ENCODE measurements at places on chromosomes 13 and 19.

DNA sequence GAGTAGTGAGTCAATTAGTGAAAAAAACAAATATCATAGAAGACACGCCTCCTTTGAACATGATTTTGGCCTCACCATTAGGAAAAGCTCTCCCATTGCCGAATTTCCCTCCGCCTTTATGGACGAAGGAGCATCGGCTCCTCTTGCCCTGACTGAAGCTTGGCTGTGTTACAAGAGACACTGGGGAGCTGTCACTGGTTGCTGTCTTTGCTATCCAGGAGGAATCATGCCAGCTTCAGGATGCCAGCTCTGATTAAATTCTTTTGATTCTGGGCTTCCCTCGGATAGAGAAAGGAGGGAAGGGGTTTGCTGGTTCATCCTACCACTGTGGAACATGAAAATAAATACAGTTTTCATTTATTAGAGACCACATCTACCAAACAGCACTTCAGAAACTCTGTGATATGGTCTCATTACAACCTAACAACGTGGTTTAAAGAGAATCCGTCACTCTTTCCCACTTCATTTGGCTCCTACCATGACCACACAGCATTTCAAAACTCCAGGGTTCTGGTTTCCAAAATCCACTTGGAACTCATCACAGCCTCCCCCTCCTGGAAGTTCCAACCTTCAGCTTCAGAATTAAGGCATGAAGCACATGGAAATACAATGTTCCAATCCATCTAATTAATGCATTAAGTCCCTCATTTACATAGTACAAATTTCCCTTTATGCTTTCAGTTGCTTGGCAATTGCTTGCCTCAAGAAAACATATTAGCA is 446.0 kb downstream of the EFNB2 start:
- no peak for DNase-seq

DNA sequence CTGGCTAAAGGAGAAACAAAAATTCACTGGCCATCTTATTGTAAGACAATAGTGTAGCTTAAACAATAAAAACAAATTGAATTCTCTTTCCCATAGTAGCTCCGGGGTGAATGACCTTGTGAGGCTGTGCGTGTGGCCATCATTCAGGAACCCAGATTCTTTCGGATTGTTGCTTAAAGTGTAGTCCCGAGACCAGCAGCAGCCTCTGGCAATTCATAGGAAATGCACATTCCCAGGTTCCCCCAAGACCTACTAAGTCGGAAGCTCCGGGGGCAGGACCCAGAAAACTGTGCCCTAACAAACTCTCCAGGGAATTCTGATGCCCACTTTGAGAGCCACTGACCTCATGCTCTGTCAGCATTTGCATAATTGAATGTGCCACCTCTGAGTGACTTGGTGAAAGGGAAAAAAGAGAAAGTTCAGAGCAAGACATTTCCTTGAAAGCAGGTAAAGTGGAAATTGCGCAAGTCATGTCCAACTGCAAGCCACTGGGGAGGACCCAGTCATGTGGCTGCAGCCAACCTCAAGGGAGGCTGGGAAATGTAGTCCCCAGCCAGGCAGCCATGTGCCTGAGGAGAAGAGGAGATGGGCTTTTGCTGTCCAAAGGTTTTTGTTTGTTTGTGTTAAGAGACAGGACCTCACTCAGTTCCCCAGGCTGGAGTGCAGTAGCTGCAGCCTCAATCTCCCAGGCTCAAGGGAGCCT is 50.7 kb upstream of the PNMA8B start:
- DNase-seq = peak; percentile 51

DNA sequence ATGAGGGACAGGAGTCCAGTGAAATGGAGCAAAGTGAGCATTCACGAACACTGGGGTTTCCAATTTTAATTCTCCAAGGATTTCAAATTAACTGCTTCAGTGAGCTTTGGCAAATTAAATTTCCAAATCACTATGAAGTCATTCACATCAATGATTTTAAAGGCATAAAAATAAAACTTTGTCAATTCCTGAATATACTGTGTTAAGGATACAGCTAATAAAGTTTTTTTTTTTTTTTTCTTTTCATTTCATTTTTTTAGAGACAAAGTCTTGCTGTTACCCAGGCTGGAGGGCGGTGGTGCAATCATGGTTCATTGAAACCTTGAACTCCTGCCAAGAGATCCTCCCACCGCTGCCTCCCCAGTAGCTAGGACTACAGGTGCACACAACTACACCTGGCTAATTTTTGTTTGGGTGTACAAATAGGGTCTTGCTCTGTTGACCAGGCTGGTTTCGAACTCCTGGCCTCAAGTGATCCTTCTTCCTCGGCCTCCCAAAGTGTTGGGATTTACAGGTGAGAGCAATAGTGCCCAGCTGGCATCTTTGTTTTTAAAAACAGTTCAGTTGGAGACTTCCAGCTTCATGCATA is 21.9 kb downstream of the RBM26 start:
- no peak for DNase-seq

- DNase-seq = no peak
Observed at GRCh38 chr19:18475762-18476331, 37.9 kb upstream of the ISYNA1 start.

DNA sequence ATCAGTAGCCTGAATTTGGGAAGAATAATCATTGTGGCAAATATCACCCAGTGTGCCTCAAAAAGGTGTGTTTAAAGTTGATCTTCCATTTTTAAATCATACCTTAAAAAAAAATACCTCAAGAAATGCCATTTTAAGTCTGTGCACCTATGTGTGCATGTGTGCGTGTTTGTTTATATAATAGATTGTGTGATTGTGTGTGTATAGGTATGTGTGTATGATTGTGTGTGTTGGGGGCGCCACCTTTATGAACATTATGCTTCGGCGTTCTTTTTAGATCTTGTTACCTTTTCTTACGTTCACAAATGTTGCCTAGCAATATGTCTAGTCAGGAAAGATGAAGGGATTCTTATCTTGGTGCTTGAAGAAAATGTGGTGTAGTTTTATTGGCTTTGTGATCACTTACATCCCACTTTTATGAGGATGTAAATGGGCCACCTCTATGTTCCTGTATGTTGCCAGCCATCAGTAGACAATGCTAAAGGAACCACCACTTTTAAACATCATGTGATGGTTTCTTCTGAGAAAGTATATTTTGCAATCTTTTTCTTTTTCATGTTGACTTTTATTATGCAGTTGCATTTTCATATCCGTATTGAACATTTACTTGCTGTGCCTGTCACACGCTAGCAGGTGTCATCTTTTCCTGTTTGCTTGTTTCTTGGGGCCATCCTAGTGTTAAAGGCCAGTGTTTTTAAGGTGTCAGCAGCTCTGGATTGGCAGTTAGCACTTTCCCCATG is 2.2 kb upstream of the IRS2 start:
- no peak for DNase-seq

GRCh38 chr19:12838886-12839756 is 806 bp downstream of the MAST1 start:
- no peak for DNase-seq

GRCh38 chr13:47289567-47289966 is 392.7 kb upstream of the HTR2A start:
- no peak for DNase-seq

DNA sequence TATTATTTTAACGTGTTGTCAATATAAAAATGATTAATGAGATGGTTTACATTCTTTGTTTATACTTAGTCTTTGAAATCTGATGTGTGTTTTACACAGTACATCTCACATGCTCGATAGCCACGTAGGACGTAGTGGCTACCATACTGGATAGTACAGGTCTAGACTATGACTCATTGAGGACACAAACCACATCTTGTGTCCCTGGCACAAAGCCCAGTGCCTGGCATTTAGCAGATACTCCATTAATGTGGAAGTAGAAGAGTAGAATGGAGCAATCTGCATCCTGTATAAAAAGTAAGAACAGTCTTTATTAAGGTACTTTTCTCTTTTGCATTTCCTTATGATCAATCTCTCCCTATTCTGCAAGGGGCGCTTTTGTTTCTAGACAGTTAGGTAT is 49.0 kb upstream of the FRY start:
- peak; percentile 45 for DNase-seq

GRCh38 chr13:105587786-105588185 is 947.7 kb downstream of the EFNB2 start:
- DNase-seq = peak; percentile 18

All from HTR-8/SVneo (cell line).